CD4-positive, alpha-beta T cell treated with Interleukin-4 for 4 hours (primary cell): ENCODE measurements at places on chromosomes 5 and 9.

DNA sequence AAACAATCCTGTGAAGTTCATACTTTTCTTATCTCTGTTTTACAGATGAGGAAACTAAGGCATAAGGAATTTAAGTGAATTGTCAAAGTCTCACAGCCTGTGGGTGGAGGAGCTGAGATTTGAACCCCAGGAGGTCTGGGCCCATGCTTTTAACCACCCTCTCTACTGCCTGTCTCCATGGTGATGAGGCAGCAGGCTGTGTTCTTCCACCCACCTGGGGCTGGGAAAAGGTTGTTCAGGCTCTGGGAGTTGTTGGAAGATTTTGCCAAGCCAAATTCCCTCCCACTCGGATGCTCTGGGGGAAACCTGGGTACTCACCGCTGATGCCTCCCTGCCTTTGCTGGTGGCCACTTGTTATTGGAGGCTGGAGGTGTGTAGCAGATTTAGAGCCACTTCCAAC is 18.3 kb upstream of the SYNPO start:
- no peak for DNase-seq

- no peak for DNase-seq
Measured at GRCh38 chr5:156391139-156391538, 64.2 kb downstream of the SGCD start.

- no peak for DNase-seq
Measured at GRCh38 chr5:158856291-158856690, 243.4 kb downstream of the EBF1 start.

DNA sequence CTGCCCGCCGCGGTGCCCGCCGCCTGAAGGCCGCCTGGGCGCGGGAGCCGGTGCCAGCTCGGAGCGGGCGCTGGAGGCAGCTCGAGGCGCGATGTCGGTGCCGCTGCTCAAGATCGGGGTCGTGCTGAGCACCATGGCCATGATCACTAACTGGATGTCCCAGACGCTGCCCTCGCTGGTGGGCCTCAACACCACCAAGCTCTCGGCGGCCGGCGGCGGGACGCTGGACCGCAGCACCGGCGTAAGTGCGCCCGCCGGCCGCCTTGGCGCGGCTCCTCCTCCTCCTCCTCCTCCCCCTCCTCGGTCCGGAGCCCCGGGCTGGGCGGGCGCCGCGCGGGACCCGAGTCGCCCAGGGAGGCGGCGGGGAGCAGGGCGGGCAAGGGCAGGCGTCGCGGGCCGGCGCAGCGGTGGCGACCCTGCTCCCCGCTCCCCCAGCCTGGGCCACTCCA is 455 bp downstream of the OLFM1 start:
- no peak for DNase-seq

- no peak for DNase-seq
Measured at GRCh38 chr9:135241381-135242048, 154.0 kb downstream of the OLFM1 start.

DNA sequence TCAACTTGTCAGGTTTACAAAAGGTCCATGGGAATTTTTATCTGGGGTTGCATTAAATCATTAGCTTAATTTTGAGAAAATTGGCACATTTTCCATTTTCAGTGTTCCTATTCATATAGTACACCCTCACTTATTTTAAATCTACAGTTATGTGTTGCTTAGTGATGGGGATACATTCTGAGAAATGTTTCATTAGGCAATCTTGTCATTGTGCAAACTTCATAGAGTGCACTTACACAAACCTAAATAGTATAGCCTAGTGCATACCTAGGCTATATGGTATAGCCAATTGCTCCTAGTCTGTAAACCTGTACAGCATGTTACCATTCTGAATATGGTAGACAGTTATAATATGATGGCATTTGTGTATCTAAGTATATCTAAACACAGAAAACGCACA is 19.8 kb upstream of the FAM151B start:
- no peak for DNase-seq
